Activated T-cell treated with anti-CD3 and anti-CD28 coated beads for 48 hours (primary cell): ENCODE measurements at places on chromosomes 7 and 10.

- DNase-seq = no peak
Measured at GRCh38 chr10:51260376-51260775, 186.1 kb downstream of the PRKG1 start.

- no peak for DNase-seq
Measured at GRCh38 chr7:36161996-36162395, 8.9 kb downstream of the EEPD1 start.

DNA sequence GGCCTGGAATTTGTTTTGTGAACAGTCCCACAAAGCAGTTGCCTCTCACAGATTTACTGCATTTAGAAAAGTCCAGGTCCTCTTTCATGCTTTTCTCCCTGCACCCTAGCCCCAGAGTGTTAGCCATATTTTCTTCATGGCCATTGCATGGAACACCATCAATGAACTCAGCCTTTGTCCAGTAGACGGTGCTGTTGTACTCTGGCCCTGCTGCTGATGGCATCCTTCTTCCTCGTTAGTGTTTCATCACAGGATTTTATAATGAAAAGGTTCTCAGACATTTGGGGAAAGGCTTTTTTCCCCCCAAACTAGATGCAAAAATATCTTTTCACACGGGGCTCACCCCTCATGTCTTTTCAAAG, 93.0 kb upstream of the SLC25A13 start:
- no peak for DNase-seq

DNA sequence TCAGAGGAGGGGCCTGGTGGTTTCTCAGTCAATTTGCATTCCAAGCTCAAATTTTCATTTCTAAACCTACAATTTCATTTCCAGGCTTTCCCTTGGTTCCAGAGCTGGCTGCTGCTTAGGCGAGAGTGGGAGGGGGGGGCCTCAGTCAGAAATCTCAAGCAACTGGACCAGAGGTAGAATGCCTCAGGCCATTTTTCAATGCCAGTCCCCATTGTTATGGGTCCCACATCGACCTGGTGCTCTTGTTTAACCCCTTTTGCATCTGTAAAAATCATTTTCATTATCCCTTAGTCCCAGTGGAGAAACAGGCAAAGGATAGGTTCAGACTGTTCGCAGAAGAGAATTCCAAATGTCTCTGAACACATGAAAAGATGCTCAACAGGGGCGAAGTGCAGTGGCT, 13.5 kb upstream of the BAG3 start:
- DNase-seq = no peak

GRCh38 chr10:50512214-50512595, 111.6 kb downstream of the SGMS1 start:
- no peak for DNase-seq

DNA sequence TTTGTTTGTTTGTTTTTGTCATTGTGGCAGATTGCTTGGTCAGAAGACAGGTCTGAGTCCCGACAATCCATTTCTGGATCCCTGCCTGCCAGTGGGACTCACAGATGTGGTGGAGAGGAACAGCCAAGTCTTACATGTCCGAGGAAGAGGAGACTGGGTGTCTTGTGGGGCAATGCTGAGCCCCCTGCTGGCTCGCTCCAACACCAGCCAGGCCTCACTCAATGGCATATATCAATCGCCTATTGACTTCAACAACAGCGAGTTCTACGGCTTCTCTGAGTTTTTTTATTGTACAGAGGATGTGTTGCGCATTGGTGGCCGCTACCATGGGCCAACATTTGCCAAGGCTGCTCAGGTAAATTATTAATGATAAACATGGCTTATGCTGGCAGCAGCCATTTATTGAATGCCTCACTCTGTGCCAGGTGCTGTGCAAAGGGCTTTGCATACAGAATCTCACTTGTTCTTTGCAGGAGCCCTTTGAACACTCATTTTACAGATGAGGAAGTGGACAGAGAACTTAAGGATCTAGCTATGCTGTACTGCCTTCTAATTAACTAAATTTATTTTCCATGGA, 33.3 kb downstream of the COX15 start:
- no peak for DNase-seq

GRCh38 chr7:5665094-5666025, 116.1 kb downstream of the RNF216 start:
- peak; percentile 37 for DNase-seq

DNA sequence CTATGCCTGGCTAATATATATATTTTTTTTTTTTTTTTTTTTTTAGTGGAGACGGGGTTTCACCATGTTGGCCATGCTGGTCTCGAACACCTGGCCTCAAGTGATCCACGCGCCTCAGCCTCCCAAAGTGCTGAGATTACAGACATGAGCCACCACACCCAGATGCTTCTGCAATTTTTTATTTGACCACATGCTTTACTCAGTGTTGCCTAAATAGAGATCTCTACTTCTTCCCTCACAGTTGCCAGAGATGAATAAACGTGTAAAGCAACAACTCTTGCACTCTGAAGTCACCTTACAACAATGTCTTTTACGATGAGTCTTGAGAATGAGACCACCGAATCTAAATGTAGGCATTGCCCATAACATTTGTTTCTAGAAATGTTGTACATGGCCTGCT, 107.9 kb upstream of the FRMD4A start:
- no peak for DNase-seq

DNA sequence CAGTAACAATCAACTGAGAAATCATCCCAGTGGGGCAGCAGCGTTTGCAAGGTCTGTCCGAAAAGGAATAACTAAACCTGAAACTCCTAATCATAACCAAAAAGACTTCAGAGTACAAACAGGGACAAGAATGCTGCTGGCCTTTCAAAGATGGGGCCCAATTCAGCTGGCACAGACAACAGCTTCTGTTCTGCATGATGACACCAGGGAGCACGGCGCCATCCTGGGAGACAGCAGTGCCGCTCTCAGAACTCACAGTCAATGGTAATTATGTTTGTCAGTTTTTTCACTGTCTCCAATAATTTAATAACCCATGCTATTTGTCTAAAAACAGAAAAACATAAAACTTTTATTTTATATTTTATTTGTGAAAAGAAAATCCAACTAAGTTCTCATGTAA, 90.0 kb downstream of the LARP4B start:
- no peak for DNase-seq

- no peak for DNase-seq
Measured at GRCh38 chr10:110781139-110781538, 90.6 kb upstream of the PDCD4 start.

DNA sequence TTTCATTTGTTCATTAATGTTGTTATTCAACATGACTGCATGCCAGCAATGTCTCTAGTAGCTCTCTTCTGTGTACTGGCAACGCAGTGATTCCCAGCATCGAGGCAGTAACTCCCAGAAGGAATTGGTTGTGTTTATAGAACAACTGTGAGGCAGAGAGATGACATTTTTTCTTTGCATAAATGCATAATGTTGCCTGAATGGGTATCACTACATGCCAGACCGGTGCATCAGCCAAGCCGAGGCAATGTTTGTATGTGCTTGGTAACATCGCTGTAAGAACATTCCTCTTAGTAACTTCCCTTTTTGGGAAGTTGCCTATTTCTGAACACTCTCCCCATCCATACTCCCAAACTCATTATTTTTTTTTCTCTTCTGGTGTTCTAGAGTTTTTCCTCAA, 182.9 kb downstream of the HTR7 start:
- no peak for DNase-seq

DNA sequence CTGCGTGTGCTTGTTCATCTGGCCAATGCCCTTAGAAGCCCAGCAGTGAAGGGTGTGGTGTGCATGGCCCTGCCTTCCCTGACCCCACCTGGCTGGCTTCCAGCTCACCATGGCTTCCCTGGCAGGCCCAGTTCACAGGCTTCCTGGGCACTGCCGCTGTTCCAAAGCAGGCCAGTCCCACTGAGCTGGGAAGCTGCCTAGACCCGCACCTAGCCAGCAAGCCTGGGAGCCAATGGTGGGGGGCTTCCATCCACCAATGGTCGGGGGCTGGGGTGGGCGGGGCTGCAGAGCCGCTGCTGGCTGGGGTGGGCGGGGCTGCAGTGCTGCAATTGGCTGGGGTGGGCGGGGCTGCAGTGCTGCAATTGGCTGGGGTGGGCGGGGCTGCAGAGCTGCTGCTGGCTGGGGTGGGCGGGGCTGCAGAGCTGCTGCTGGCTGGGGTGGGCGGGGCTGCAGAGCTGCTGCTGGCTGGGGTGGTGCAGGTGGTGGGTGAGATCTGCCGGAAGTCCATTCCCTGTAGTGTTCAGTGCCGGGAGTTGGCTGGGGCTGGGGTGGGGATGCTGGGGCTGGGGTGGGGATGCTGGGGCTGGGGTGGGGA, 12.4 kb downstream of the CALY start:
- peak; percentile 66 for DNase-seq

GRCh38 chr10:110802551-110803238, 69.0 kb upstream of the PDCD4 start:
- peak; percentile 9 for DNase-seq

DNA sequence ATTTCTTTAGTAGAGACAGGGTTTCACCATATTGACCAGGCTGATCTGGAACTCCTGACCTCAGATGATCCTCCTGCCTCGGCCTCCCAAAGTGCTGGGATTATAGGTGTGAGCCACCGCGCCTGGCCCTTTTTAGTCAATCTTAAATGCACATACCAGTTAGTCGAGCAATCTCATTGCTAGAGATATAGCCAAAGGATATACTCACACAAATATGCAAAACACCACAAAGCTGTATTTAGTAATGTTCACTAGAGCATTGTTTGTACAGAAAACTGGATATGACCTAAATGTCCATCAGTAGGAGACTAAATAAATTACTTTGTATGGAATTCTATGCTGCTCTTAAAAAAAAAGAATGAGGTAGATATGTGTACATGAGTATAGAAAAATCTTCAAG, 24.5 kb upstream of the IL6 start:
- no peak for DNase-seq

DNA sequence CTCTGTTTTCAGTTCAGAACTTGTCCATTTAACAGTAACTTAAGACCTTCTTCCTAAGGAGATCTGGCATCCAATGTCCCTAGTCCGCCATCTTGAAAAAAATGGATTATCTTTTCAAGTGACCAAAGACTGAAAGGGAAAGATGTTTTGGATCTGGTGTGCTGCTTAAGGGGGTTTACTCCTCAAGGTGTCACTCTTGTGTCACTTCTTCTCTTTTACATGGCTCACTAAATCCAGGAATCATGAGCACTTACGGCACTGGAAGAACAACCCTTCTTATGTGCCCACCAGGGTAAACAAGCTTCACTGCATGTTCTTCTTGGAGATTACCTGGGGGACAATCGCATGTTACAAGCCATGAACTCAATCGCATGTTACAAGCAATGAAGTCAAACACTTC, 43.7 kb downstream of the ANXA8 start:
- no peak for DNase-seq

GRCh38 chr7:43851805-43852204, 17.5 kb downstream of the MRPS24 start:
- DNase-seq = no peak

GRCh38 chr10:83301732-83302131, 837.6 kb upstream of the GHITM start:
- DNase-seq = no peak

GRCh38 chr7:66013938-66014337, 31.9 kb upstream of the GUSB start:
- no peak for DNase-seq

GRCh38 chr10:70634011-70634410, 31.5 kb upstream of the PRF1 start:
- DNase-seq = no peak
